ENCODE measurements at places on chromosomes 6 and 20. TPM values are rescaled to one million over a fixed set of nuclear protein-coding genes. Genes with fewer than 3 reads are reported as not detected.

ZSCAN23 gene
- total RNA-seq, result 9.1 TPM

RPS21 gene
- 350 TPM for total RNA-seq

IL17F gene
- total RNA-seq, result not detected

NTSR1 gene
- total RNA-seq, result 2.6 TPM

SDCBP2 gene
- total RNA-seq, result 8.7 TPM

INSM1 gene
- total RNA-seq, result 0.50 TPM

SPATS1 gene
- total RNA-seq, result 0.88 TPM

WFDC12 gene
- not detected for total RNA-seq

CLPSL2 gene
- not detected for total RNA-seq

KCNK15 gene
- total RNA-seq, result 0.55 TPM

TBC1D20 gene
- 29.4 TPM for total RNA-seq

LY6G6C gene
- not detected for total RNA-seq

KCNK16 gene
- not detected for total RNA-seq

DPM1 gene
- 35.5 TPM for total RNA-seq

HS3ST5 gene
- 4.1 TPM for total RNA-seq

NKAIN2 gene
- 16.3 TPM for total RNA-seq

C6orf141 gene
- total RNA-seq, result 1.3 TPM

CASS4 gene
- 1.3 TPM for total RNA-seq

GNAS-AS1 gene
- total RNA-seq, result 0.30 TPM

CD24 gene
- 285 TPM for total RNA-seq

WFDC8 gene
- not detected for total RNA-seq

AVP gene
- total RNA-seq, result not detected

PPP1R3G gene
- total RNA-seq, result 2.2 TPM

ENPP4 gene
- 34.8 TPM for total RNA-seq

OTOR gene
- not detected for total RNA-seq

PRDM1 gene
- 6.6 TPM for total RNA-seq

PACSIN1 gene
- total RNA-seq, result 16.6 TPM

PRL gene
- not detected for total RNA-seq

B3GAT2 gene
- 22.9 TPM for total RNA-seq

TUBB2B gene
- 702 TPM for total RNA-seq

ANGPT4 gene
- 0.39 TPM for total RNA-seq

FERMT1 gene
- total RNA-seq, result 5.4 TPM

ANKEF1 gene
- total RNA-seq, result 3.9 TPM

SERINC3 gene
- total RNA-seq, result 86.9 TPM

HDDC2 gene
- 104 TPM for total RNA-seq

BFSP1 gene
- 1.8 TPM for total RNA-seq

SLC26A8 gene
- total RNA-seq, result 0.77 TPM

TMEM200A gene
- total RNA-seq, result 13.6 TPM

SLC52A3 gene
- 1.0 TPM for total RNA-seq

FRMD1 gene
- 0.66 TPM for total RNA-seq

CYP39A1 gene
- 8.6 TPM for total RNA-seq

ALDH5A1 gene
- total RNA-seq, result 22.4 TPM

TNF gene
- 0.39 TPM for total RNA-seq

FABP7 gene
- total RNA-seq, result 149 TPM

BPIFB1 gene
- 0.28 TPM for total RNA-seq

Data from spinal cord (tissue), 10 donors.